Bronchial smooth muscle cell (primary cell): ENCODE measurements at places on chromosomes 16 and 17. TPM values are rescaled to one million over a fixed set of nuclear protein-coding genes. Genes with fewer than 3 reads are reported as not detected.

The PTGES3L gene
- 0.16 TPM in 1 of 2 replicates, not detected in the other for total RNA-seq

The KRTAP3-2 gene
- not detected in 2 replicates for total RNA-seq

The DPEP1 gene
- total RNA-seq = under 0.01 and 0.26 TPM in 2 replicates

The TRPV3 gene
- total RNA-seq = 1.6 and 2.8 TPM in 2 replicates

The JPT1 gene
- total RNA-seq = 24.1 and 39.9 TPM in 2 replicates
